ENCODE measurements at places on chromosomes 11 and 22. TPM values are rescaled to one million over a fixed set of nuclear protein-coding genes. Genes with fewer than 3 reads are reported as not detected.
A peak's percentile ranks its signal among the peaks of the same experiment; 100 is the strongest.

The EXPH5 gene
- total RNA-seq, result 3.7 TPM

The ROBO4 gene
- 6.0 TPM for total RNA-seq

- no peak overlapping the region for H3K27ac ChIP-seq
- H3K4me1 ChIP-seq, result no peaks in the 10 kb centered on the region
- no peaks in the 10 kb centered on the region for H3K27me3 ChIP-seq
- H3K36me3 ChIP-seq, result no peaks in the 10 kb centered on the region
These were observed 57.8 kb upstream of the TTC12 start for GRCh38 chr11:113256431-113257202.

GRCh38 chr22:20509344-20510047 is 2.1 kb downstream of the MED15 start:
- H3K36me3 ChIP-seq, result no peaks in the 10 kb centered on the region
- H3K4me3 ChIP-seq, result peak overlapping the region; percentile 93
- H3K4me1 ChIP-seq, result peaks cover 11% of the 10 kb centered on the region
- H3K27me3 ChIP-seq, result no peaks in the 10 kb centered on the region

Measured in ovary (tissue), 10 donors.